ENCODE measurements at places on chromosomes 13 and 19.

DNA sequence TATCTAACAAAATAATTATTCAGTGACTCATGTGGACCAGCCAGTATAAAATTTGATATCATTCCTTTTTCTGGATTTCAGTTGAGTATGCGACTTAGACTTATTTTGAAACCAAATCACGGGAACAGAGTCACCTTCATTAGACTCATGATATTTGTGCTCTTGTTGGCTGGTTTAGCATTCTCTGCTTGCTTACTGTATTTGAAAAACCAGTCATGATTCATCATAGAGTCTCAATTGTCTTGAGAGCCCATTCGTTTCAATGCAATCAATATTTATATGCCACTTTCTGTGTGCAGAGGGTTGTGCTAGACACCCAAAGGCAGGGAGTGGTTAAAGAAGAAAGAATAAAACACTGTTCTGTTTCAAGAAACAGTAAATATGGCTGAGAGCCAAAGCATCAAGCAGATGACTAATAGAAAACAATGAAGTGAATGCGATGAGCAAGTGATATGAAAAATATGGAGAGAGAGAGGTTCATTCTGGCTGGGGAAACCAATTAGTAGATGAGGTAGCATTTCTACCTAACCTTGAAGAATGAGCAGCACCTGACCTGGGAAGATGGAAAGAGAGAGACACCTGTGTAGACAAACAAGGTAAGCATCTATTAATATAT, 99.6 kb upstream of the MBNL2 start:
- DNase-seq = no peak

DNA sequence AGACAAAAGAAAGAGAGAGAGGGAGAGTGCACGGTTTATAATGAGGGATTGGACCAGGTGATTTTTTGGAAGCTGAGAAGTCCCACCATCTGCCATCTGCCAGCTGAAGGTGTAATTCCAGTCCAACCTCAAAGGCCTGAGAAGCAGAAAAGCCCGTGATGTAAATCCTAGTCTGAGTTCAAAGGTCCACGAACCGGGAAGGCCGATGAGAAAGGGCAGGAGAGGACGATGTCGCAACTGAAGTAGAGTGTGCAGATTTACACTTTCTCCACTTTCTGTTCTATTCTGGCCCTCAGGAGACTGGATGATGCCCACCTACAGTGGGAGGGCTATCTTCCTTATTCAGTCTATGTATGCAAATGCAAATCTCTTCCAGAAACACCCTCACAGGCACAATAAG, 500.0 kb downstream of the DIAPH3 start:
- no peak for DNase-seq

GRCh38 chr13:36965767-36966166, 33.4 kb downstream of the ALG5 start:
- DNase-seq = no peak

DNA sequence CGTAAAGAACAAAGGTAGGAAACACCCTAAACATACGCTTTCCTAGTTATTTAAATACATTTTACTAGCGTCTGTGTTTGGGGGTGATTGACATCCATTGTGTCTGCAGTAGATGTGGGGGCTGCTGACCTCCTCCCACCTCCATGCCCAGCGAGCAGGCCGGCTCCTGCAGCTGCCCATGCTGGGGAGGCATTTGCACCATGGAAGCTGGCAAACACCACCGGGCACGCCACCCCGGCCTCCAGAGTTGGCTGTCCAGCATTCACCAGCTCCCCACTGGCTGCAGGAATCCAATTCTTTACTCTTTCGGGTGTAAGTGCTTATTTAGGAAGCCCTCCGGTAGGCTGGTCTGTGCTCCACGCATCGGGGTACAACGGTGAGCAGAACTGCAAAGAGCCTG, 115.4 kb upstream of the USP29 start:
- no peak for DNase-seq

GRCh38 chr13:94710065-94710781, 2.1 kb downstream of the SOX21 start:
- DNase-seq = no peak

DNA sequence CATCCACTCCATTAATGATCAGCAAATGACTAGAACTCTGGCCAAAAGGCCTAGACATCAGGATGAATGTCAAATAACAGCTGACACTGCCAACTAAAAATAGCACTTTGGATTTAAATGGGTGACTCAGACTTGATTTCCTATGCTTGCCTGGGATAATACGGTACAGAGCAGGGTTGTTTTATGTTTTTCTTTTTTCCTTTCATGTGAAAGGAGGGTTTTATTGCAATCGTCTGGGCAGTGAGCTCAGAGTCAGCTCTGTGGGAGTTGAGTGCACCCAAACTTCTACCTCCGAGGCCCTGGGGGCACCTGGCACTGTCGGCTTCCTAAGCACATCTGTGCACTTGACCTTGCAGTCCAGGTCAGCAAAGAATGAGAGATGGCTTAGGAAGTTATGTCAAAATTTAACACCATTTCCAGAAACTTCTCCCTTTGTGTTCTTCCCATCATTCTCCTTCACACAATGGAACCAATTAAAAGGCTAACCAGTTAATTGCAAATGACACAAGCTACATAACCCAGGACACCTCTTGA, 134.1 kb downstream of the LACC1 start:
- DNase-seq = no peak

GRCh38 chr13:36666477-36667229, 7.2 kb upstream of the SERTM1 start:
- no peak for DNase-seq

DNA sequence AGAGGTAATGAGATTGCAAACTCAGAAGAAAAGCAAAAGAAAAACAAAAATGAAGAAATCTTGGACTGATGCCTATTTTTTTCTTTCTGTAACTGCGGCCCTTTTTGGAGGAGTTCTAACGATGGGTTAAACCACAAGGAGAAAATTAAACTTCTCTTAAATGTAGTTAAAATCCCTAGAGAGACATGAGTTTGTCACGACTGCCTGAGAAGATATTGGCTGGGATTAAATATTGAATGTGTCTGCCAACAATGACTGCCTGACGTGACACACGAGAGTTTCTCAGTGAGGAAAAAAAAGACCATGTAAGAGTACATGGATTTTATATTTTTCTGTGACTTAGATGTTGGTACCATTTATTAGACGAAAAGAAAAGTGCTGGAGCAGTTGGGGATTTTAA, 1013.4 kb downstream of the PCDH9 start:
- no peak for DNase-seq

DNA sequence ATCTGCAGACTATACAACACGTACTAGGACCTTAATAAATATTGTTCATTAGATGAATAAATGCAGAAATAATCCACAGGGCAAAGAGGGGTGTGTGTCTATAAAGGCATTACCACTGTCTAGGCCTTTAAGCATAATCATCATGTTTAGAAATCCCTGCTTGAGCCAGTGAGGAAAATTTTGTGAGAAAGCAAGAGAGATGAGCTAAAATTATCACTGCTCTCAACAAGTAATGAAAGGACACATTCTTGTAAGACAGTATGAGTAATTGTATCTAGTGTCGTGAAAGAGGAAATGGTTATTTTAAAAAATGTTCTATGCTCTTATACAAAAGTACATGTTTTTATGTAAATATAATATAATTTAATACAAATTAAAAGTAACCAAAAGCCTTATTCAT, 1699.4 kb downstream of the PCDH9 start:
- no peak for DNase-seq

DNA sequence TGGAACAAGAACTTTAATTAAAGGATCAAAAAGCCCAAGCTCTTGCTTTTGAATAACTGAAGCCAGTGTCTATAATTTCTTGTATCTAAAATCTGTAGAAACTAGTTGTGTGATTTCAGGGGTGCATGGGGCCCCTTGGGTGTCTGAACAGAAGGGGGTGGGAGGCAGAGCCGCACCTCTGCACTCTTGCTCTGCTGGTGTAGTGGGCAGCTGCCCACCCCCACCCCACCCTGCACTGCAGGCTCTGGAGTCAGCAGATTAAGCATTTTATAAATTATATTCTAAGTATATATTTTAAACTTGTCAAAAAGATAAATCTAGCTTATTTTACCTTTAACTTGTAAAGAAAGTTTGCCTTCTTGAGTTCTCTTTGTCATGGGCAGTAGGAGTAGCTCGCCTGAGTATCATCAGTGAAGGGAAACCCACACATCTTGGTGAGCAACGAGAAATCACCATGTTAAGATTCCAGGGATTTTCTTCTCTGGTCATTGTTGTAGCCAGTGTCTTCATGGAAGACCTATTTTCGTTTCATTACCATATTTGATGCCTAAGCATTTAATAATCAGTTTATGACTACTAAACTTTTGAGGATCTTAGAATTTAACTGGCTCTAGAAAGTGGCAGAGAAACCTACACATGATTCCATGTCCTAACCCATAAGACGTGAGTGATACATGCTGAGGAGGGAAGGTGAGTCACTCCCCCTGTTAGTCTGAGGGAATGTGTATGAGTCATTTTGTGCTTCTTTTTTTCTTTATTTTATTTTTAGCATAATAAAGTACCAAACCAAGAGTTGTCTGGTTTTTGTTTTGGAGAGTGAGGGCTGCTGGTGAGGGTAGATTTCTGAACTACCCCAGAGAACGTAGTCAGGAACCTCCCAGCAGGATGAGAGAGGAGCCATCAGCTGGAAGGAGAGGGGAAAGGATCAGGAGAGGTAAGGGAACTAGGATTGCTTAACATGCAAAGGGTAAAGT, 7.7 kb downstream of the UBE2L5 start:
- DNase-seq = no peak

GRCh38 chr19:14561847-14562351, 10.0 kb downstream of the NDUFB7 start:
- no peak for DNase-seq
